Urothelium cell line (cell line): ENCODE measurements at places on chromosomes 3 and 15.

DNA sequence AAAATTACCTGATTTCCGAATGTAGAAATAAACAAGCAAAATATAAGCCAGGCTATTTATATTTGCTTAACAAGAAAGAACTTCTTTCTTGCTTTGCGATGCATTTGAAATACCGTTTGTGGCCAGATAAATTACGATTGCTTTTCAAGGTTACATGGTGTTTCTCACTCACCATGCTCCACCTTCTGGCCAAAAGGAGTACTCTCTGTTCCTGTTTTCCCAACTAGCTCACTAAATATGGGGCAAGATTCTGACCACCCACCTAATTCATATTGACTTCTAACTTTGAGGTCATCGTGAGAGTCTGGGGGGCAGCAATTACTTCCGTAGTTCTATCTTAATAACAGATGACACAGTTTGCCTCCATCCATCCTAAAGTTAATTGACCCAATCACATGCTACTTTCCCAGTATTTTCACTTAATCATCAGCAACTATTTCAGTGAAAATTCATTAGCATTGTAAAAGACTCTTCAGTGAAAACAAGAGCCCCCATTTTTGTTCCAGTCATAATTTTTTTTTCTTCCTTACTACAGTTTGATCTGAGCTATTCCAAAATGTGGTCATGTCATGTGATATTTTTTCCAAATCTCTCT is 25.9 kb downstream of the ACP3 start:
- peak; percentile 33 for DNase-seq

DNA sequence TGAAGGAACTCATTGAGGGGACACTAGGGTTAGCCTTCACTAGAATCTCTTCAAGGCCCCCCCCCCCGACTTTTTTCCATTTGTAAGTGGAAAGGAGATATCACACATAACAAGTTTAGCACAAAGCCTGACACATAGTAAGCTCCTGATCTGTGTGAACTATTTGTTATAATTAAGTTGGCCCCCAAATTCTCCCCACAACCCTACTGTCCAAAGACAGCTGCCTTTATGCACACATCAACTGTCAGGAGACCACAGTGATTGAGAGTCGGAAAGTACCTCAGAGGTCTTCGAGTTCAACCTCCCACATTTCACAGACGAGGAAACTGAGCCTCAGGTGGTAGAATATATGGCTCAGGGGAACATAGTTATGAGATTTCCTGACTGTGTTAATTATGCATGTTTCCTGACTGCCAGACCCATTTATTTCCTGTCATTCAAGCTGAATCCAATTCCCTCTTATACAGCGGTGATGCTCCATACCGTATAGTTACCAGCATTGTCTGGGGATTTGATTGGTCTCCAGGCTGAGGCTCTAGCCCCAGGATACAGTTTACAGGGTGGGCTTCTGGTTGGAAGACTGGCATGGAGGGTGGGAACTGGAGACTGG is 227.4 kb upstream of the CMC1 start:
- DNase-seq = no peak

GRCh38 chr3:48372377-48372770 is 355 bp downstream of the FBXW12 start:
- DNase-seq = no peak

DNA sequence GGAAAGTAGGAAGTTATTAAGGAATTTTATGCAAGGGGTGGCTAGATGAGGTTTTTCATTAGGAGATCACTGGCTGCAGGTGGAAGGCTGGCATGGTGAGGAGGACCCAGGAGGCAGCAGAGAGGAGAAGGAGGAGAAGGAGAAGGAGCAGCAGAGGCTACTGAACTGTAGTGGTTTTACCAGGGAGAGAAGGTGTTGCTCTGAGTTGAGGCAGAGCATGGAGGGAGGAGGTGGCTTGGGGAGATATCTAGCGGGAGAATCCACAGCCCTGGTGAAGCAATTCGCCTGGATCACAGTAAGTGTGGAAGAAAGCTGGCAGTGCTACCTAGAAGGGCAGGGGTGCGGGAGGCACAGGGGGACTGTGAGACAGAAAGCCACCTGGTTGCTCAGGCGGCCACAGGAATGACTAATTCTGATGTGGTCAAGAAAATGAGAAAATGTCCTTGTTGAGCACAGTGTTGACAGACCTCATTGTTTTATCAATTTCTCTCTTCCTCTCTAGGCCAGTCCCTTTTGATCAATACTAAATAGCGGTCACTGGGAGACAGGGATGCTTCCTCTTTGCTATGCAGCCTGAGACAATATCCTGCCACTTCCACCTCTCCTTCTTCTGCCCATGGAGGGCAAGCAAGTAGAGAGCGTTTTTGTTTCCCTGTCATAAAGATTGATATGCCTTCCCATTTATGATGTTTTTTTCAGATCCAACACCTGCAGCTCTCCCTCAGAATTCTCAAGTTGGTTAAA is 94.6 kb downstream of the EEFSEC start:
- no peak for DNase-seq

DNA sequence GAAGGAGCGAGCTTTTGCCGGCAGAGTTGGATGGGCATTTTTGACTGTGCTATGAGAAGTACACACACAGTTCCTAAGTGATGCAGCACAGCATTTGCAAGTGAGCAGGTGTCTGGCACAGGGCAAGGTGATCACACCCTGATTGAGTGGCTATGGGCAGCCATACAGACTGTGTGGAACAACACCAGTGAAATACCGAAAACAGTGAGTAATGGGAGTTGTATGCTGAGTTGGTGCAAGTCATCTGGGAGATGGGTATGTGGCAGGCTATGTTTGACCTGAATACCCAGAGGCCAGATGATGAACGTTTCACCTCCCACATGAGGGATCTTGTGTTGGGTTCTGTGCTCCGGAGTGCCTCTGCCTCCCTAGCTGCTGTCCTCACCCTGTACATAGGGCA is 53.5 kb upstream of the TIPARP start:
- no peak for DNase-seq
